Renal cortex interstitium (tissue), 15 donors: ENCODE measurements at places on chromosomes 2 and 18. TPM values are rescaled to one million over a fixed set of nuclear protein-coding genes. Genes with fewer than 3 reads are reported as not detected.

Gene HOXD4
- 47.8 TPM for polyA plus RNA-seq

Gene ARHGAP25
- 8.3 TPM for polyA plus RNA-seq

Gene DES
- 6.5 TPM for polyA plus RNA-seq

Gene TSPYL6
- polyA plus RNA-seq = 0.21 TPM

Gene MEP1B
- not detected for polyA plus RNA-seq

Gene CHRND
- polyA plus RNA-seq = 0.85 TPM

Gene FBXO36
- 6.4 TPM for polyA plus RNA-seq

Gene UGT1A8
- not detected for polyA plus RNA-seq

DNA sequence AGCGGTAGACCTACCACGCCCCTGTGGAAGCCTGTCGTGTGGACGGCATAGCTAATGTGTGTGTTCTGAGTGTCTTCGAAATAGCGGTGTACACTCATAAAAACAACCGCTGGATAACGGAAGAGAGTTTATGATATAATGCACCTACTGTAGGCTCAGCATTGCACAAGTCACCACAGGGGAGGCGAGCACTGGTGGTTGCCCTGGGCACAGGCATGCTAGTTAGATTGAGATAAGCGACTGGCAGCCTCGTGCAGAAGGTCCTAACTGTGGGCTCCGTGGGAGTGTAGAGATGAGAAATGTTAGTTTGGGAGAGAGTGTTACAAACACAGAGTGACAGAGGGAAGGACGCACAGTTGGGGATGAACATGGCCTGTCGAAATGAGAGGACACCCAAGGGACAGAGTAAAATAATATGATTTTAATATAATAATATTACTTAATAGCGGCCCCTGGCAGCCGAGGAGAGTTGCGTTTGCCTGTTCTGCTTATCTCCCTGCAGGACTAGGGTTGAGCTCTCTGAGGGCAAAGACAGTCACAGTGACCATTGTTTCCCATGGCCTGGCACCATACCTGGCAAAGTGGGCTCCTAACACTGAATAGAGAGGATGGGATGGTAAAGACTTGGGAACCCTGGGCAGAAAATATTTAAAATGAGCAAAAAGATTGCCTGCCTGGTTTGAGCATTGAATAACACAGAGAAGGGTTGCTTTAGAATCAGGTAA, 204.2 kb downstream of the GBX2 start:
- no peak for DNase-seq

- DNase-seq = no peak
Observed at GRCh38 chr2:67652679-67653078, 255.5 kb downstream of the ETAA1 start.

DNA sequence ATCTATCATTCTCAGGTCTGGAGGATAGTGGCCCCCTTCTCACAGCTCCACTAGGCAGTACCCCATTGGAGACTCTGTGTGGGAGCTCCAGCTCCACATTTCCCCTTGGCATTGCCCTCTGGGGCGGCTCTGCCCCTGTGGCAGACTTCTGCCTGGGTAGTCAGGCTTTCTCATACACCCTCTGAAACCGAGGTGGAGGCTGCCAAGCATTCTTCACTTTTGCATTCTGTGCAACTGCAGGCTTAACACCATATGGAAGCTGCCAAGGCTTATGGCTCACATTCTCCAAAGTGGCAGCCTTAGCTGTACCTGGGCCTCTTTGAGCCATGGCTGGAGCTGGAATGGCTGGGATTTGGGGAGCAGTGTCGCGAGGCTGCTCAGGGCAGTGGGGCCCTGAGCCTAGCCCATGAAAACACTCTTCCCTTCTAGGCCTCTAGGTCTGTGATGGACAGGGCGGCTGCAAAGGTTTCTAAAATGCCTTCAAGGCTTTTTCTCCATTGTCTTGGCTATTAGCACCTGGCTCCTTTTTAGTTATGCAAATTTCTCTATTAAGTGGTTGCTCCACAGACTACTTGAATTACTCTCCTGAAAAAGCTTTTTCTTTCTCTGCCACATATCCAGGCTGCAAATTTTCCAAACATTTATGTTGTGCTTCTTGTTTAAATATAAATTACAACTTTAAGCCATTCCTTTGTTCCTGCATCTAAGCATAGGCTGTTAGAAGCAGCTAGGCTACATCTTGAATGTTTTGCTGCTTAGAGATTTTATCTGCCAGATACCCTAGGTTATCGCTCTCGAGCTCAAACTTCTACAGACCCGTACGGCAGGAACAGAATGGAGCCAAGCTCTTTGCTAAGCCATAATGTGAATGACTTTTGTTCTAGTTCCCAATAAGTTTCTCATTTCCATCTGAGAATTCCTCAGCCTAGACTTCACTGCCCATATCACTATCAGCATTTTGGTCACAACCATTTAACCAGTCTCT, 206.5 kb downstream of the CPS1 start:
- DNase-seq = no peak

DNA sequence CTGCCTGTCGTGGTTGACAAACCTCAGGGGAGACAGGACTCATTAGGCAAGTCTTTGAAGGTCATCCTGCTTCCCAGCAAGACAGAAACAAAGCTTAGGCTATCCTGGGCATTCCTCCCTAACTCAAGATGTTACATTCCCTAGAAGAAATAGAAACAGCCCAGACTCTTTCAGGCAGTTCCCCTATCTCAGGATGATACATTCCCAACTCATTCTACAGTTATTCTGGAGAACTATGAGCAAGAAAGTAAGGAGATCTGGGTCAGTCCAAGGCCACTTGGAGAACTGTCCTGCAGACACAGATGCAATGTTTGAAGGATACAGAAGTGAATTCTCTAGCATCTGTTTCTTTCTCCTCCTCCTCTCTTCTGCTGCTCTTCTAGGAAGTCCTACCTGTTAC, 220.1 kb upstream of the NCKAP5 start:
- DNase-seq = no peak

GRCh38 chr2:162011706-162012564, 62.1 kb downstream of the DPP4 start:
- DNase-seq = no peak

GRCh38 chr2:18412980-18413675, 147.3 kb downstream of the RDH14 start:
- DNase-seq = no peak

DNA sequence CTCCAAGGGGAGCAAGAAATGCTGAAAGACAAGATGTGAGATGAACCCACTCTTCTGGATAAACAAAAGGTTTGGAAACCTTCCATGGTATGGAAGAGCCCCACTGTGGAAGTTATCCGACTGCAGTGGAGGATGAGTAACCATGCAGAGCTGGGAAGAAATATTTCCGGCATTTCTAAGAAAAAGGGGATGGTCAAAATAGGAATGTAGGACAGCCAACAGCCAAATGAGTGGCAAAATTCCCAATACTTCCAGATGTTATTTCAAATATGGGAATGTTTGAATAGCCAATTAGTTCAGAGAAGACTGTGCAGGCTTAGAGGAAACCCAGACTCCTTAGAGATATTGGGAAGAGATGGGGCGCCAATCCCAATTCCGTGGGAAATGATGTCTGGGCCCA, 246.8 kb downstream of the RAD51AP2 start:
- DNase-seq = no peak

DNA sequence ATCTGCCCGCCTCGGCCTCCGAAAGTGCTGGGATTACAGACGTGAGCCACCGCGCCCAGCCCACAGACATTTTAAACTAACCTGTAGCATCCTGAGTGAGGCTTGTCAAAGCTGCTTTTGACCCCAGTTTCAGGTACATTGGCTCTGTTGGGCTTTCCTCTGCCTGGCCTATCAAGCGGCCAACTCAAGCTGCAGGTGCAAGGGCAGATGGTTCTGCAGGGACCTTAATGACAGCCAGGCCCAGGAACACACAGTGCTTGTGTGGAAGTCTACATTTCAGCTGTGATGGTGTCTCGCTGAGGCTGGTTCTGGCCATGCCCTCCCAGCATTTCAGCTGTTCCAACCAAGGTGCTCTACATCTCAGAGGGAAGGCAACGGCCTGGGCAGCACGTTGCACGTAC, 18.4 kb downstream of the INPP4A start:
- no peak for DNase-seq

DNA sequence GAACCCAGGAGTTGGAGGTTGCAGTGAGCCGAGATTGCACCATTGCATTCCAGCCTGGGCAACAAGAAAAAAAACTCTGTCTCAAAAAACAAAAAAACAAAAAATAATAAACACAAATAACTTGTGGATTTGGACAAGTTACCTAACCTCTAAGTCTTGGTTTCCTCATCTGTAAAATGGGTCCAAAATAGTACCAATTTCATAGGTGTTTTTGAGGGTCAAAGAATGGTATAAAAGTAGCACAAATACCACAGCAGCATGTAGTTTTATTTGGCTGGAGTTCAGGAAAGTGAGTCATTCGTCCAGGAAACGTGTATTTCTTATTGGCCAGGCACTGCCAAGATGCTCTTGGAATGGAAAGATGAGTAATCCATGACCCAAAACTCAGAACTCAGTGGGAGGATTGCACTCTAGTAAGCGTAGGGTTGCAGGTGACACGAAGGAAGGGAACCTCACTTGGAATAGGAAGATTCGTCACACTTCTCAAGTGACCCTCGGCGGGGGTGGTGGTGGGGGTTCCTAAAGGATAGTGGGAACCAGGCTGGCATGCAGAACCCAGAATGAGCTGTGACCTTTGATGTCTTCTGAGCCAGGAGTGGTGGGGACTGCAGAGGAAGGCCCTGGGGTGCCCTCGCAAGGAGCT, 24.4 kb downstream of the GRHL1 start:
- DNase-seq = no peak

DNA sequence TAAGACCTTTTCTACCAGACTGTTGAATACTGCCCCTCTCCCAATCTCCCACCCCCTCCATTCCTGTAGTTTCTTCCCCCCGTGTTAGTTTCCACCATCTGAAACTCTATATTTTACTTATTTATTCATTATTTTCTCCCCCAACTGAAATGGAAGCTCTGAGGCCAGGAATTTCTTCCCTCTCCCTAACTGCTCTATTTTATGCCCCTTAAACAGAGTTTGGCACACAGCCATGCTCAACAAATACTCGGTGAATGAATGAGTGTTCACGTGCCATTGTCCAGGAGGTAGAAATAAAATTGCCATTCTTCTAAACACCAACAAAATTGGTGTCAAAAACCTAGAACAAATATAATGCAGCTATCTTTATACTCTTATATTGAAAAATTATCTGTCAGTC, 5.6 kb downstream of the ITGB1BP1 start:
- no peak for DNase-seq

GRCh38 chr18:22020127-22020866, 149.1 kb upstream of the GATA6 start:
- DNase-seq = no peak

- no peak for DNase-seq
Observed at GRCh38 chr2:9993488-9994165, 42.1 kb downstream of the GRHL1 start.

DNA sequence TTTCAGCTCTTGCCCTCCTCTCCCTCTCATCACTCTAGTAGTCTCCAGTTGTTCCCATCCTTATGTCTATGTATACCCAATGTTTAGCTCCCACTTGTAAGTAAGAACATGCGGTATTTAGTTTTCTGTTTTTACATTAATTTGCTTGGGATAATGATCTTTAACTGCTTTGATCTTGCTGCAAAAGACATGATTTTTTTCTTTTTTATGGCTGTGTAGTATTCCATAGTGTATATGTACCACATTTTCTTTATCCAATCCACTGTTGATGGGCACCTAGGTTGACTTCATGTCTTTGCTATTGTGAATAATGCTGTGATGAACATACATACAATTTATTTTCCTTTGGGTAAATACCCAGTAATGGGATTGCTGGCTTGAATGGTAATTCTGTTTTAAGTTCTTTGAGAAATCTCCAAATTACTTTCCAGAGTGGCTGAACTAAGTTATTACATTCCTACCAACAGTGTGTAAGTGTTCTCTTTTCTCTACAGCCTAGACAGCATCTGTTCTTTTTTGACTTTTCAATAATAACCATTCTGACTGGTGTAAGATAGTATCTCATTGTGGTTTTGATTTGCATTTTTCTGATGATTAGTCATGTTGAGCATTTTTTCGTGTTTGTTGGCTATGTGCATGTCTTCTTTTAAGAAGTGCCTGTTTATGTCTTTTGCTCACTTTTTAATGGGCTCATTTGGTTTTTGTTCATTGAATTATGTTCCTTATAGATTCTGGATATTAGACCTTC, 179.6 kb upstream of the SLC39A10 start:
- no peak for DNase-seq

DNA sequence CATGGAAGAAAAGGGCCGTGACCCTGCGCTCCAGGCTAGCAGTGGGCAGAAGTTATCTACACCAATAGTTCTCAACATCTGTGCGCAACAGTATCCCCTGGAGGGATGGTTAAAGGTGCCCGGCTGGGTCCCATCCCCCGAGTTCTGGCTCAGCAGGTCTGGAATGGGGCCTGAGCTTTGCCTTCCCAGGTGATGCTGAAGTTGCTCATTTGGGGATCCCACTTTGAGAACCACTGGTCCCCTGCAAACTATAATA, 31.1 kb downstream of the DNMT3A start:
- no peak for DNase-seq

GRCh38 chr2:188969236-188969635, 4.9 kb upstream of the COL3A1 start:
- no peak for DNase-seq

DNA sequence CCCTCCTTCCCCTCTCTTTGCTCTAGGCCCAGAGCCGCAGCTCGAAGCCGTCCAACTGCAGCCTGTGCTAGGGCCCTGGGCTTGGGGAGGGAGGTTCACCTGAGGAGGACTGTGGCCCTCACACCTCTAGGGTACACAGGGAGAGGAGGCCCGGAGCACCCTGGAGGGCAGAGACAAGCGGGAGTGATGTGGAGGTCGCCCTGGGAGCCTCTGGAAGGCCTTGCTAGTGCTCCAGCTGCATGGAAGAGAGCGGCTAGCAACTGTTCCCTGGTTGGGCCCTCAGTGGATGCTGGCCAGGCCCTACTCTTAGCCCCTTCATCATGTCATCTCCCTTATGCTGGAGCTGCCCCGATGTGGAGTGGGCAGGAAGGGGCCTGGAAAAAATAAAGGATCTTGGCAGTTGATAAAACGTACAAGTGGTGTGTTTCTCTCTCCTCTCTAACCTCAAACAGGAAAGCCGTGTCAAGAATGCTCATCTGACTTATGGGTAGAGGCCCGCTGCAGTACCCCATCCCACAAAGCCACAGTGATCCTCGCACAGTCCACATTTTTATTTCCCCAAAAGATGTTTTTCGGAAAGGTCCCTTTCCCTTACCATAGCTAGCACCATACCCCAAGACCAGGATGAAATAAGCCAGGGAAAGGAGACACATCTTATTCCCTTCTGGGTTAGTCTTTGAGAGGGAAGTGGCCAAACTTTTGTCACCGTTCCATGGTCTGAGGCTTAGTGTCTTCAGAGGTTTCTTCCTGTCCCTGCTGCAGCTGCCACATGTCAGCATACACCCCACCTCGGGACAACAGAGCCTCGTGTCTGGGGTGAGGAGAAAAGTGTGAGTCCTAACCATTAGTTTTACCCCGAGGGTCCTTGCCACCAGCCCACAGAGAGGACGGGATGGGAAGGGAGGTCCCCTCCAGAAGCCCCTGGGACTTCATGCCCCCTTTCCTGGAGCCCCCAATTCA, 2.9 kb downstream of the ZFAND2B start:
- DNase-seq = no peak

GRCh38 chr2:88216641-88217040, 46.5 kb downstream of the THNSL2 start:
- DNase-seq = no peak

- DNase-seq = no peak
Observed at GRCh38 chr2:9763356-9764152, 79.7 kb upstream of the TAF1B start.
